CD8-positive, alpha-beta memory T cell (primary cell): ENCODE measurements at places on chromosomes 16 and 17.
A peak's percentile ranks its signal among the peaks of the same experiment; 100 is the strongest.

- no peaks in the 10 kb centered on the region for H3K27me3 ChIP-seq
- H3K4me1 ChIP-seq: peaks cover 7% of the 10 kb centered on the region
- no peak overlapping the region for H3K27ac ChIP-seq
- no peak for DNase-seq
- H3K4me3 ChIP-seq: no peak overlapping the region
- H3K36me3 ChIP-seq: no peaks in the 10 kb centered on the region
Observed at GRCh38 chr16:12148120-12148519, 171.6 kb downstream of the SNX29 start.

- no peak for DNase-seq
- H3K27ac ChIP-seq: no peak overlapping the region
- H3K27me3 ChIP-seq: no peaks in the 10 kb centered on the region
- no peaks in the 10 kb centered on the region for H3K36me3 ChIP-seq
- no peak overlapping the region for H3K4me3 ChIP-seq
- no peaks in the 10 kb centered on the region for H3K4me1 ChIP-seq
Observed at GRCh38 chr16:73545755-73546154, 497.8 kb upstream of the ZFHX3 start.

- peaks cover 59% of the 10 kb centered on the region for H3K36me3 ChIP-seq
- H3K27me3 ChIP-seq: no peaks in the 10 kb centered on the region
- no peak overlapping the region for H3K4me3 ChIP-seq
- no peak overlapping the region for H3K27ac ChIP-seq
- H3K4me1 ChIP-seq: peaks cover 18% of the 10 kb centered on the region
- no peak for DNase-seq
Observed at GRCh38 chr17:21003007-21003621, 39.7 kb downstream of the USP22 start.

- no peaks in the 10 kb centered on the region for H3K27me3 ChIP-seq
- H3K4me3 ChIP-seq: no peak overlapping the region
- no peak for DNase-seq
- H3K27ac ChIP-seq: no peak overlapping the region
- no peaks in the 10 kb centered on the region for H3K36me3 ChIP-seq
Observed at GRCh38 chr16:17294856-17295255, 175.9 kb downstream of the XYLT1 start.

- no peaks in the 10 kb centered on the region for H3K36me3 ChIP-seq
- H3K27ac ChIP-seq: no peak overlapping the region
- DNase-seq: no peak
- H3K4me3 ChIP-seq: no peak overlapping the region
- no peaks in the 10 kb centered on the region for H3K4me1 ChIP-seq
Observed at GRCh38 chr17:34113089-34113488, 142.0 kb upstream of the CCL2 start.

GRCh38 chr17:72171703-72172667 is 51.2 kb downstream of the SOX9 start:
- no peaks in the 10 kb centered on the region for H3K27me3 ChIP-seq
- H3K27ac ChIP-seq: no peak overlapping the region
- no peaks in the 10 kb centered on the region for H3K36me3 ChIP-seq

DNA sequence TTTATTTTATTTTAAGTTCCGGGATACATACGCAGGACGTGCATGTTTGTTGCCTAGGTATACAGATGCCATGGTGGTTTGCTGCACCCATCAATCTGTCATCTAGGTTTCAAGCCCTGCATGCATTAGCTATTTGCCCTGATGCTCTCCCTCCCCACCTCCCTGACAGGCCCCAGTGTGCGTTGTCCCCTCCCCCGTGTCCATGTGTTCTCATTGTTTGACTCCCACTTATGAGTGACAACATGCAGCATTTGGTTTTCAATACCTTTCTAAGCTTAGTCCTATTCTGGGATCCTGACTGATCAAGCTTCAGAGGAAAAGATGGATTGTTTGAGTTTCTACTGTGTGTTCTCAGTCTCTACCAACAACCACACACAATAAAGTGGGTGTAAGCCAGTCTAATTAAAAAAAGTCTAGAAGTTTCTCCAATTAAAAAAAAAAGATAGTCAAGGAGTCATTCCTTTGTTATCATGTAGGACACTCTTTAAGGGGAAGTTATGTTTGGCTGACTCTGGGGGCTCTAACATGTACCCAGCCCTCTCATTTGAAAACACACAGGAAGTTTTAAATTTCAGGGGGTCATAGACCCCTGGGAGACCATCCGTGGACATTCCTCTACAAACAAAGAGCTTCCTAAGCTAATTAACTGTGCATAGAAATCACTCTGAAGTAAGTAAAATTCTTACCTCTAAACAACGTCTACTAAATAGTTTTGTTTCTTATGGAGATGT is 66.3 kb upstream of the ADAMTS18 start:
- no peaks in the 10 kb centered on the region for H3K27me3 ChIP-seq
- no peak overlapping the region for H3K4me3 ChIP-seq
- no peaks in the 10 kb centered on the region for H3K4me1 ChIP-seq
- no peaks in the 10 kb centered on the region for H3K36me3 ChIP-seq
- no peak overlapping the region for H3K27ac ChIP-seq

GRCh38 chr17:15943971-15944758 is 765 bp upstream of the ADORA2B start:
- H3K4me1 ChIP-seq: no peaks in the 10 kb centered on the region
- H3K36me3 ChIP-seq: no peaks in the 10 kb centered on the region
- H3K4me3 ChIP-seq: peak overlapping the region; percentile 32
- no peaks in the 10 kb centered on the region for H3K27me3 ChIP-seq
- H3K27ac ChIP-seq: no peak overlapping the region

DNA sequence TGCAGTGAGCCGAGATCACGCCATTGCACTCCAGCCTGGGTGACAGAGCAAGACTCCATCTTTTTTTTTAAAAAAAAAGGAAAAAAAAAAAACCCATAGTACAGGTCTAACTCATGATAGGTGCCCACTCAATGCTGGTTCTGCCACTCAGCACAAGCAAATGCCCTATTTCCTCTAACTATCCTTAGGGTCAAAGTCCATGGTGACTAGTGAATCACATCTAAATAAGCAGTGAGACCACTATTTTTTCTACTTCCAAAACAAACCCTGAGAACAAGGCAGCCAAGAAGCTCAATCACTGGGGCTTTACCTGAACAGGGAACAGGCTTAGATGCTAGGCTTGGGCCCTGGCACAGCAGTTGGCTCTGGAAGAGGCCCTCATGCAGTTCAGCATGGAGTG is 3.4 kb downstream of the BLTP2 start:
- peaks cover 27% of the 10 kb centered on the region for H3K4me1 ChIP-seq
- H3K4me3 ChIP-seq: no peak overlapping the region
- H3K27me3 ChIP-seq: no peaks in the 10 kb centered on the region
- no peak overlapping the region for H3K27ac ChIP-seq

DNA sequence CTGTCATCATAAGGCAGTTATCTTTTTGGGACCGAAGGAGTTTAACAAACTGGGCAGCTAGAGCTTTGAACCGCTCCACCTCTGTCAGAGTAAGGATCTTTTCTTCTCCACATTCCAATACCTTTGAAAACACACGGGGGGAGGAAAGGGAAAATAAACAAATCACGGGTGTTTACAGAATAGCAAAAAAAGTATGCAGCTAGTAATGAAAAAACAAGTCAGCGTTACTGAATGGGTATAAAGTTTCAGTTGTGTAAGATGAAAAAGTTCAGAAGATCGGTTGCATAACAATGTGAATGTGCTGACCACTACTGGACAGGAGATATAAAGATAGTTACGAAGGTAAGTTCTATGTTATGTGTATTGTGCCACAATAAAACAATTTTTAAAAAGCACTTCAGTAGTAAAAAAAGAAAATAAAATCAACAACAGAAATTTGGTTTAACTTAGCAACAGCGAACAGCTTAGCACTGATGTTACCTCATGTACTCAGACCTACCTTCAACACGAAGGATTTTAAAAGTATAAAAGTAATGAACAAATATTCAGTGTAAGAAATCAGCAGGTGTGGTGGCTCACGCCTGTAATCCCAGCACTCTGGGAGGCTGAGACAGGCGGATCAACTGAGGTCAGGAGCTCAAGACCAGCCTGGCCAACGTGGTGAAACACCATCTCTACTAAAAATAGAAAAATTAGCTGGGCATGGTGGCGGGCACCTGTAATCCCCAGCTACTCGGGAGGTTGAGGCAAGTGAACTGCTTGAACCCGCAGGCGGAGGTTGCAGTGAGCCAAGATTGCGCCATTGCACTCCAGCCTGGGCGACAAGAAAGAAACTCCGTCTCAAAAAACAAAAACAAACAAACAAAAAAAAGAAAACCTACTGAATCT is 34.3 kb downstream of the MARF1 start:
- no peak overlapping the region for H3K4me3 ChIP-seq
- no peaks in the 10 kb centered on the region for H3K4me1 ChIP-seq
- no peak for DNase-seq
- no peak overlapping the region for H3K27ac ChIP-seq
- H3K36me3 ChIP-seq: peaks cover 81% of the 10 kb centered on the region

DNA sequence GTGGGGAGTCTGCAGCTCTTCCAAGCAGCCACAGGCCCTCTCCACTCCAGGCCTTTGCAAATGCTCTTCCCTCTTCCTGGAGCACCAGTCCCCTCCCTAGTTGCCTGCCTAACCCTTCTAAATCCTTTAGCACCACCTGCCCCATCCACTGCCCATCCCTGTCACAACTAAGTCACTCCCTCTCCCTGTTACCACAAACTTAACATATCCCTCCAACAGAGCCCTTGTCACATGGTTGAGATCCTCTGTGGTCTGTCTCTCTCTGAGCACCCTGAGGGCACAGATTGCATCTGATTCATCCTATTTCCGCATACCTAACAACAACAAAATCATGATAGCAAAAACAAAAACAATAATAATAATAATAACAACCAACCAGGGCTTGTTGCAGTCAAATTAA is 11.0 kb upstream of the BEAN1 start:
- no peaks in the 10 kb centered on the region for H3K4me1 ChIP-seq
- H3K4me3 ChIP-seq: no peak overlapping the region
- no peaks in the 10 kb centered on the region for H3K27me3 ChIP-seq
- no peak for DNase-seq
- H3K36me3 ChIP-seq: no peaks in the 10 kb centered on the region

- peaks cover 29% of the 10 kb centered on the region for H3K4me1 ChIP-seq
- peak overlapping the region; percentile 90 for H3K4me3 ChIP-seq
- DNase-seq: no peak
- peak overlapping the region; percentile 76 for H3K27ac ChIP-seq
Observed at GRCh38 chr17:31320791-31321190, 631 bp downstream of the EVI2A start.

DNA sequence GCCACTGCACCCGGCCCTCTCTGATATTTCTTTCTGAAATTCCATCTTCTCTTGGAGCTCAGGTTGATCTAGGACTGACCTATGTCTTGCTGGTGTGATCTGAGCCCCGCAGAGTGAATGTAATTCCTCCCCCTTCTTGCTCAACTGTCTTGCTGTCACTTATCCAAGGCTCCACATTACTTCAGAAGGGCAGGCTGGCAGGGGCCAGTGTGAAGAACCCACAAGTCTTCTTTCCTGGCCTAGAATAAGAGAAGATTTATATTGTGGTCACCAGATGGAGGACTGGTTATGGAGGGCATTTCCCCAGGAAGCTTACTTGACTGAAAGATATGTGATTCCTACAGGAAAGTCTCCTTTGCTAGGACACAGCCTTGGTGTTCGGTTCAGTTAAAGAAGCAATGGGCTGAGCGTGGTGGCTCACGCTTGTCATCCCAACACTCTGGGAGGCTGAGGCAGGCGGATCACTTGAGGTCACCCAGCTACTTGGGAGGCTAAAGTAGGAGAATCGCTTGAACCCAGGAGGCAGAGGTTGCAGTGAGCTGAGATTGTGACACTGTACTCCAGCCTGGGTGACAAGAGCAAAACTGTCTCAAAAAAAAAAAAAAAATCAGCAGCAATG is 13.4 kb downstream of the ITGAL start:
- peaks cover 16% of the 10 kb centered on the region for H3K4me1 ChIP-seq
- H3K27ac ChIP-seq: no peak overlapping the region
- no peaks in the 10 kb centered on the region for H3K27me3 ChIP-seq

GRCh38 chr17:33127706-33128105 is 136.1 kb downstream of the SPACA3 start:
- no peaks in the 10 kb centered on the region for H3K36me3 ChIP-seq
- no peak overlapping the region for H3K4me3 ChIP-seq
- peaks cover 6% of the 10 kb centered on the region for H3K27me3 ChIP-seq
- H3K4me1 ChIP-seq: no peaks in the 10 kb centered on the region
- DNase-seq: no peak

- no peak overlapping the region for H3K27ac ChIP-seq
- peaks cover 4% of the 10 kb centered on the region for H3K27me3 ChIP-seq
- no peaks in the 10 kb centered on the region for H3K36me3 ChIP-seq
- no peaks in the 10 kb centered on the region for H3K4me1 ChIP-seq
- no peak overlapping the region for H3K4me3 ChIP-seq
- no peak for DNase-seq
Observed at GRCh38 chr17:5675625-5676421, 91.5 kb upstream of the NLRP1 start.

DNA sequence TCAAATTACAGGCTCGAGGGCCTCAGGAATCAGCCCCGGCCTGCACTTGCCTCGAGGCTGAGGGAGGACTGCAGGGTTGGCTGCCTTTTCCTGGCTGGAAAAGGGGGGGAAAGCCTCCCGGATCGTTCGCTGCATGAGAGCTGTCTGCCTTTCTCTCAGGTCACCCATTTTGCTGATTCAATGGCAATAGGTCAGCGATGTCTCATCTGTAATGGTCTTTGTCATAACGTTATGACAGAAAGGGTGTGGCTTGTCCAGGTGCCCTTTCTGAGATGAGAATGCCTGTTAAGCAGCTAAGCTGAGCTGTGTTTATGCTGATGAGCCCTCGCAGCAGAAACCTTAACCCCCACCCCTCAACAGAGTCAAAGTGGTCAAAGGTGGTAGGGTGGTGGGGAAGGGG is 81.8 kb downstream of the AKAP1 start:
- no peak overlapping the region for H3K4me3 ChIP-seq
- no peak for DNase-seq
- no peaks in the 10 kb centered on the region for H3K27me3 ChIP-seq
- H3K27ac ChIP-seq: no peak overlapping the region
- no peaks in the 10 kb centered on the region for H3K36me3 ChIP-seq
- H3K4me1 ChIP-seq: no peaks in the 10 kb centered on the region
